ENCODE measurements at places on chromosomes 5 and 9. TPM values are rescaled to one million over a fixed set of nuclear protein-coding genes. Genes with fewer than 3 reads are reported as not detected.

The SPATA6L gene
- 0.78 TPM for total RNA-seq

The SLF1 gene
- total RNA-seq = 14.5 TPM

The QSOX2 gene
- 21.5 TPM for total RNA-seq

GRCh38 chr5:124972703-124973102 lies 226.3 kb upstream of the ZNF608 start:
- no peak overlapping the region for H3K27ac ChIP-seq
- H3K4me1 ChIP-seq = no peaks in the 10 kb centered on the region
- H3K27me3 ChIP-seq = no peaks in the 10 kb centered on the region

GRCh38 chr9:134419684-134420076 lies 93.4 kb downstream of the RXRA start:
- no peak overlapping the region for H3K27ac ChIP-seq
- no peak for DNase-seq
- no peaks in the 10 kb centered on the region for H3K36me3 ChIP-seq
- H3K4me1 ChIP-seq = no peaks in the 10 kb centered on the region

GRCh38 chr5:112951124-112951702 lies 25.4 kb upstream of the DCP2 start:
- no peak overlapping the region for H3K27ac ChIP-seq
- H3K27me3 ChIP-seq = no peaks in the 10 kb centered on the region
- no peaks in the 10 kb centered on the region for H3K4me1 ChIP-seq
- H3K4me3 ChIP-seq = no peak overlapping the region

DNA sequence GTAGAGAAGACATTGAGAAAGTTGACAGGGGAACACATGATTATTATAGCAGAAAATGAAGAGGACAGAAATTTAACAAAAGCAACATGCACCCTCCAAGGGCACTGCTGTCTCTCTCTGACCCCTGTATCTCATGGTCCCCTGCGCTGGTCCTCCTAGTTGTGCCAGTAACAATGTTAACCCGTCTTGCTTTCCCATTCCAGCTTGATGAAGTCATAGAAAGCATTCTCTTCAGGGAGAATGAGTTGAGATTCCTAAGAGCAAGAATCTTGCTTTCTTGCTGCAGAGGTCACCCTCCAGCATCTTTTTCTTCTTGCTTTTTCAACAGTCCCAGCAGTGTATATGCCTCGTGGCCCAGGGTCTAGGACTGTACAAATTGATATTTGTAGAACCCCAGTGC lies 279.6 kb upstream of the ADAMTSL1 start:
- no peaks in the 10 kb centered on the region for H3K36me3 ChIP-seq
- H3K4me3 ChIP-seq = no peak overlapping the region
- no peaks in the 10 kb centered on the region for H3K27me3 ChIP-seq
- DNase-seq = no peak
- no peak overlapping the region for H3K27ac ChIP-seq

DNA sequence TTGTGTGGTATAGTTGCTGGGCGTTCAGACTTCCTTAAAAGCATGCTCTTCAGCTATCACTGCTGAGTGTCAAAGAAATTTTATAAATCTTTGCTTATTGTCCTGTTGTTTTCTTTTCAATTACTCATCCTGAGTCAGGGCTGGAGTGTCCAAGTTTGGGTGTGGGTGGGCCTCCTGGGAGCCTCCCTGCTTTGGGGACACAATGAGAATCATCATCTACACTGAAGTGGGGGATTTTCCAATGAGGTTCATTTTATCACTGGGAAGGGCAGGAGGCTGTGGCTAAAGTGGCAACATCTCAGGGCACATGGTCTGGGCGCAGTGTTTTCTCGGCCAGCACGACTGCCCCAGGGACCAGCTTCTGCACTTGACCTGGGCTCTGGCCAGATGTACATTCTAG lies 19.5 kb downstream of the GFPT2 start:
- H3K4me3 ChIP-seq = no peak overlapping the region
- DNase-seq = no peak
- peaks cover 2% of the 10 kb centered on the region for H3K4me1 ChIP-seq
- no peaks in the 10 kb centered on the region for H3K36me3 ChIP-seq

DNA sequence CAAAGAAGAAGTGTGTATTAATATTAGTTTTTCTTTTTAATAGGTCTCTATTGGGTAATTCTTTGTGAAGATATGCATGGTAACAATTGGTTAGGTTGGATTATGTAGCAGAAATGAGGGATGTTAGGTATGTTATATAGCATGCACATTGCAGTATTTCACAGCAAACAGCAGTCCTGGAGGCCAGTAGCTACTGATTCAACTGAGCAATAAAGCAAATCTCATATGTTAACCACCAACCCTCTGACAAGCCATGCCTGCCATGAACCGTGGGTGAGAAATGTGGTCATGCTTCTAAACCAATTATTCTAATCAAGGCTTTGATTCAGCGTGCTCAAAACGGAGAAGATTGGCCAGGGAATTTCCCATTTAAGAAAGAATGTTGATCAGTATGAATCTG lies 313.0 kb upstream of the CDH6 start:
- DNase-seq = no peak
- H3K4me1 ChIP-seq = no peaks in the 10 kb centered on the region
- H3K27ac ChIP-seq = no peak overlapping the region
- no peaks in the 10 kb centered on the region for H3K27me3 ChIP-seq
- H3K36me3 ChIP-seq = no peaks in the 10 kb centered on the region

DNA sequence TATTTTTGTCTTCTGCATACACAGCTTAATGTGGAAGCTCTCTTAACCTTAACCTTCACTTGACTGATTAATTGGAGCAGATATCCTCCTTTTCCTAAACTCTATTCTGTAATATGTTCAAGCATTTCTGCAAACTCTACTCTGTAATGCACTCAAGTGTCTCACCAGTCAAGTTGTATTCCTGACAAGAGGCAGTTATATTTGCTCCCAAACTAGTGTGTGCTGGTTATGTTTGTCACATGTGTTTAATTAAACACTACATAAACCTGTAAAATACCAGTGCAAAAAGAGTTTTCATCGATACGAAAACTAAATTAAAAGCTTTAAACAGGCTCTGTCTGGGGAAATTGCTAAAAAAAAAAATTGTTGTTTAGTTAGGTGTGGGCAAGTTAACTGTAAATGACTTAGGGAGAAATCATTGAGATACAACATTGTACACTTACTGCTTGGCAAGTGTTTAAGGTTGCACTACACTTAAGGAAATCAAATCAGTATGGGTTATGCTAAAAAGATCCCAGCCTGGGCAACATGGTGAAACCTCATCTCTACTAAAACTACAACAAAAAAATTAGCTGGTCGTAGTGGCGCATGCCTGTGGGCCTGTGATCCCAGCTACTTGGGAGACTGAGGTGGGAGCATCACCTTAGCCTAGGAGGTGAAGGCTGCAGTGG lies 6.7 kb downstream of the FAF2 start:
- DNase-seq = no peak
- no peak overlapping the region for H3K4me3 ChIP-seq
- peaks cover 24% of the 10 kb centered on the region for H3K36me3 ChIP-seq
- H3K4me1 ChIP-seq = peaks cover 37% of the 10 kb centered on the region
- H3K27me3 ChIP-seq = no peaks in the 10 kb centered on the region

GRCh38 chr9:19385786-19386501 lies 5.9 kb upstream of the RPS6 start:
- H3K4me3 ChIP-seq = no peak overlapping the region
- peaks cover 11% of the 10 kb centered on the region for H3K4me1 ChIP-seq
- H3K36me3 ChIP-seq = peaks cover 4% of the 10 kb centered on the region
- peaks cover 2% of the 10 kb centered on the region for H3K27me3 ChIP-seq

- H3K27ac ChIP-seq = no peak overlapping the region
- no peak overlapping the region for H3K4me3 ChIP-seq
- no peak for DNase-seq
- no peaks in the 10 kb centered on the region for H3K36me3 ChIP-seq
- no peaks in the 10 kb centered on the region for H3K4me1 ChIP-seq
Measured at GRCh38 chr9:27412963-27413362, 111.1 kb upstream of the IFNK start.

DNA sequence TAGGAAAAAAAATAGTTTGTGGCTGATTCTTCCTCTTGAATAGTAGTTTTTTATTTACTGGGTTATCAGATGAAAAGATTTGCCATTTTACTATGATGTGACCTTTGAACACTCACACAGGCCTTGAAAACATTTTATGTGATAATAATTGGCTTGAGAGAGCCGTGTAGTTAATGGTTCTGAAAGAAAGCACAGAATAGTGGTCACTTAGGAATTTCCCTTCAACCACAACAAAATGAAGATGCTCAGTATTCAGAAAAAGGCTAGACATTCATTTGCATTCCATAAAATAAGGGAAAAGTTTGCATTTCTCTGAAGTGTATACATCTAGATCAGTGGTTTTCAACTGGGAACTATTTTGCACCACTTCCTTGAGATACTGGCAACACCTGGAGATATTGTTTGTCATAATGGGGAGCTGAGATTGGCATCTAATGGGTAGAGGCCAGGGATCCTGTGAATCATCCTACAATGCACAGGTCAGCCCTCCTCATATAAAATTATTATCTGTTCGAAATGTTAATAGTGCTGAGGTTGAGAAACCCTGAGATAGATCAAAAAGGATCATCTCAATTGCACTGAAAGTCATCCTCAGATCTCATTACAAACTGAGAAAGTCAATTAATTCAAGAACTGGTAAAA lies 446.4 kb upstream of the CCNG1 start:
- H3K36me3 ChIP-seq = no peaks in the 10 kb centered on the region
- H3K27me3 ChIP-seq = no peaks in the 10 kb centered on the region
- no peaks in the 10 kb centered on the region for H3K4me1 ChIP-seq
- no peak for DNase-seq

GRCh38 chr5:131262953-131263541 lies 806 bp upstream of the CDC42SE2 start:
- H3K4me3 ChIP-seq = peak overlapping the region; percentile 86
- no peak for DNase-seq
- H3K27me3 ChIP-seq = no peaks in the 10 kb centered on the region
- peaks cover 41% of the 10 kb centered on the region for H3K4me1 ChIP-seq

DNA sequence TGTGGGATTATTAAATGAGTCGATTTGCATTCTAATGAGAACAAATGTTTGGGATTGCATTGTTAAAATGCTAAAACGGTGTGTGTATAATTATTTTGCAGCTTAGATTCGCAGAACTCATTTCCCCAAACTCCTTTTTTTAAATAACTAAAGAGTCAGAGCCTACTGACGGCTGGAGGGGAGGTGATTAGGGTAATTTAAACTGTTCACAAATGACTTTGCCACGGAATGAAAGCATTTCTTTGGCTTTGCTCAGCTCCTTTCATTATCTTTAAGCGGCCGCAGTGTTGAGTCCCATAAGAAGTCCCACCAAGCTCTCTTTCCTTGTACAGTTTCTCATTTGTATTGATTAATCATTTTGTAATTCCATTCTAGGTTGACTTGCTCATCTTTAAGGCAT lies 1632.8 kb downstream of the MAT2B start:
- no peaks in the 10 kb centered on the region for H3K4me1 ChIP-seq
- no peaks in the 10 kb centered on the region for H3K27me3 ChIP-seq
- H3K27ac ChIP-seq = no peak overlapping the region
- no peaks in the 10 kb centered on the region for H3K36me3 ChIP-seq
- no peak overlapping the region for H3K4me3 ChIP-seq

DNA sequence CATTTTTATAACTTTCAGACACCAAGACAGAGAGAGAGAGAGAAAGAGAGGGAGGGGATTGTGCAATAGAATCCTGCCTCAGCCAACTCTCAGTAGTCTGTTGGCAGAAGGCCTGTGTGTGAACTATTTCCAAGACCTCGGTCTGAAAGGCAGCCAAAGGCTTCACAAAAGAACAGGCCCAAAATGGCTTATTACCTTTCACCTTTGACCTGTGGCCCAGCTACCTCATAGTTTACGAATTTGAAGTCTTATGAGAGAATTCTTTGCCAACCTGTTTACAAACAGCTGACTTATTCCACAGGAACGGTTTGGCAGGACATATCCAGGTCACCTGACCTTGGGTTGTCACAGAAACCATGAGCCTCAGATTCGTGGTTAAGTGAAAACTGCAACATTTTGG lies 48.6 kb downstream of the NR2F1-AS1 start:
- peaks cover 4% of the 10 kb centered on the region for H3K27me3 ChIP-seq
- no peak overlapping the region for H3K4me3 ChIP-seq

DNA sequence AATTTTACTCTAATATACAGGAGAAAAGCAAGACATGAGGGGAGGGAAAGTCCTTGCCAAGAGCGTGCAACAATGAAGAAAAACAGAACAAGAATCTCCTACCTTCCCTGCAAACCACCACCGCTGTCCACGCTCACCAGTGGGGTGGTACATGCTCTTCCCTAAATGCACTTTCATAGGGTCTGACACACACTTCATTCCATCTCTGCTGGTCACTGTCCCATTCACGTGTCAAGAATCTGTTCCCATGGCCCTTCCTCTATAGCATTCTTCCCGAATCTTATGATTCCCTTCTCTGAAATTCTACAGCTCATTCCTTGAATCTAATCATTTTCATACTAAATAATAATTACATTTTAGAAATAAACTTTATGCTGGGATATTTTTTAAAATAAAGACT lies 11.4 kb upstream of the DNAH5 start:
- H3K27me3 ChIP-seq = no peaks in the 10 kb centered on the region
- no peak for DNase-seq
- H3K4me1 ChIP-seq = no peaks in the 10 kb centered on the region
- H3K4me3 ChIP-seq = no peak overlapping the region
- H3K27ac ChIP-seq = no peak overlapping the region

- H3K36me3 ChIP-seq = peaks cover 4% of the 10 kb centered on the region
- no peak overlapping the region for H3K27ac ChIP-seq
- no peaks in the 10 kb centered on the region for H3K27me3 ChIP-seq
- H3K4me3 ChIP-seq = no peak overlapping the region
- H3K4me1 ChIP-seq = peaks cover 3% of the 10 kb centered on the region
Measured at GRCh38 chr5:163497315-163497714, 8.1 kb upstream of the MAT2B start.

Measured in activated CD8-positive, alpha-beta T cell treated with anti-CD3 and anti-CD28 coated beads for 36 hours (primary cell).